ENCODE measurements at places on chromosomes 2 and 18.

DNA sequence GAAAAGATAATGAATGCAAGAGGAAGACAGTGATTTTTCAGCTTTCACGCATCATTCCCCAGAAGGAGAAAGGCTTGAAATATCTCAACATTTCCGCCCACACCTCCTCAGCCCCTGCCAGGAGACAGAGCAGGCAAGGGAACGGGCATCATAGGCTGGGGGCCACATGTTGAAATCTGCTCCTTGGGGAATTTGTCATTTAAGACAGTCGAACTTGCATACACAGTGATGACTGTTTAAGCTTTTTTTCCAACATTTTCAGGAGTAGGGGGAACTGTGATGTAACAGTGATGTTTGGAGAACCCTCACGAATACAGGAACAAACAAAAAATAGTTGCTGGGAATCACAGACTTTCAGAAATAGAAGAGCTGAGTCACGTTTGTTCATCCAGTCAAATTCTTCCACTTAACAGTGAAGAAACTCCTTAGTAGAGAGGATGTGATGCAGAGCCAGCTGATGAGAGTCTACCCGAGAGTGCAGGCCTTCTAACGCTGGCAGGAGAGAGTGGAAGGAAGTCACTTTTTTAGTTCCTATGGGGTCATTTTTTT lies 266.8 kb downstream of the ALPK2 start:
- no peak for DNase-seq

- no peak for DNase-seq
Observed at GRCh38 chr2:213266421-213266820, 17.8 kb upstream of the SPAG16 start.

DNA sequence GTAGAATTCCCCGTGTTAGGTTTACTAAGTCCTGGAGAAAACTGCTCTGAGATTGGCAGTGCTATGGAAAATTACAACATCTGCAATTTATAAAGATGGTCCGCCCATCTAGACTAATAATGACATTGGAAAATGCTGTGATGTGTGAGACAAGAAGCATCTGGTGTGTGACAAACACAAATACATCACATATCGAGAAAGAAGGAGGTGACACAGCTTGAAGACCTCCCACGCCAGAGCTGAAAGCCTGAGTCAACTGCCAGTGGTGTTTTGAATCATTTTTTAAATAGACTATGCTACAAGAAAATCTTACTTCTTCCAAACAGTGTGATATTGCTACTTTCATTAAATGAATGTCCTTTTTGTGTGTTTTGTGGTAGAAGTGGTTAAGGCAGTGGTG lies 8.6 kb upstream of the ANO7 start:
- no peak for DNase-seq

DNA sequence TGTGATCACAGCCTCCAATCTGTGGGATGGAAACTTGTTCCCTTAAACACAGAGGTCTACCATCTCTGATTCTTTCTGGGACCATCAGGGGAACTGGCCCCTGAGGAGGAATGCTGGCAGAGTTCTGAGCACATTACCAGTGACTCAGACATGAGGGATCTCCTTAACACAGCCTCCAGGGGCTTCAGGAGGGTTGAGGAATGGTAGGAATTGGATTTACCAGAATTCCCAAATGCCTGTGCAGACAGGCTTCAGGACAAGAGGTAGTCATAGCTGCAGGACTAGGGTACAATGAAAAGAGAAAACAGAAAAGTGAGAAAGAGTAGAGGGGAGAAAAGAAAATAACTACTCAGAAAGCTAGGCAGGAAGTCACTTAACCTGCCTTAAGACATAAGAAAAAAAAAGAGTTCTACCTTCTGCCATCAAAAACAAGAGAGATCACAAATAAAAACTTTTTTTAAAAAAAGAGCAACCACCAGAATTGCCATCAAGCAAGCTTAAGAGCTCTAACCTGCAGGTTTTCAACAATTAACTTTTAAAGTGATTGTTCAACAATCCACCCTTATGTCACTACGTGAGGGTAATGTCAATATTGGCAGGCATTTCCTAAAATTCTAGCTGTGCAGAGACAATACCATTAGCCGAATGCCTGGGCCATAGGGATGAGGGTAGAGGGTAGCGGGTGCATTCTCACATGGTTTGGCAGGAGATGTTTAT lies 524.4 kb downstream of the BCL11A start:
- DNase-seq: no peak

GRCh38 chr2:52145005-52145404 lies 1113.1 kb upstream of the NRXN1 start:
- no peak for DNase-seq

DNA sequence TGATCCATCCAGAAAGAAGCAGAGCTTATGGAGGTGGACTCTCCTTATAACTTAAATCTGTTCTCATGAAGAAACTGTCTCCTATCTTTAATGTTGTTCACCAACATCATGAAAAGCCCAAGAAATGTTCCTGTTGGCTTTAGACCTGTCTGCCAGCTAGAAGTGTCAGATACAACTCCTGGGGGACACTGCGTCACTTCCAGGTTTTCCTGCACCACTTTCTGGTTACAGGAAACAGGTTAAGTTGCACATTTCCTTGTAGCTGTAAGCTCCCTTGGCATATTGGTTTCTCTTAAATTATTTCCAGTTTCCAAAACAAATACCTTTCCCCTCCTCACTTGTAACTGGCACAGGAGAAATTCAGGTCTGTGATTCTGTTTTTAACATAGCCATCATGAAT lies 2.9 kb downstream of the CEP68 start:
- DNase-seq: no peak

DNA sequence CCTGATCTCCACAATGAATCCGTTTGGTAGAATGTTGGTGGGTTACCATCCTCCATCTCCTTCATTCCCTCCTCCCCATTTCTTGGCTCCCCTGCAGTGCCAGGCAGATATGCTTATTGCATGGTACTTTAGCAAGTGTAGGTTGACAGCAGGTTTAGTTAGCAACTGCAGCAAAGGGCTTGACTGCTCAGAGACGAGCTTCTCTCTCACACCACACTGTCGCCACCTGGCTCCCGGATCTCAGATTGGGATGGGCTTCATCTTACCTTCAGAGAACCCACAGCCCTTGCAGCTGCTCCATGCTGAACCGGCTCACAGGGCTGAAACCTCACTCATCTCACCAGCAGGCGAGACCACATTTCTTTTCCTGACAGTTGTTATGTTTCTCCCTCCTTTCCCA lies 88.8 kb downstream of the VWA3B start:
- no peak for DNase-seq

All from CD4-positive, alpha-beta T cell treated with Interleukin-15 for 4 hours (primary cell).